ENCODE measurements at places on chromosomes 4 and X.

GRCh38 chr4:165875446-165875845 lies 2.4 kb downstream of the TLL1 start:
- DNase-seq, result no peak

GRCh38 chrX:109785053-109785452 lies 52.0 kb upstream of the ACSL4 start:
- no peak for DNase-seq

DNA sequence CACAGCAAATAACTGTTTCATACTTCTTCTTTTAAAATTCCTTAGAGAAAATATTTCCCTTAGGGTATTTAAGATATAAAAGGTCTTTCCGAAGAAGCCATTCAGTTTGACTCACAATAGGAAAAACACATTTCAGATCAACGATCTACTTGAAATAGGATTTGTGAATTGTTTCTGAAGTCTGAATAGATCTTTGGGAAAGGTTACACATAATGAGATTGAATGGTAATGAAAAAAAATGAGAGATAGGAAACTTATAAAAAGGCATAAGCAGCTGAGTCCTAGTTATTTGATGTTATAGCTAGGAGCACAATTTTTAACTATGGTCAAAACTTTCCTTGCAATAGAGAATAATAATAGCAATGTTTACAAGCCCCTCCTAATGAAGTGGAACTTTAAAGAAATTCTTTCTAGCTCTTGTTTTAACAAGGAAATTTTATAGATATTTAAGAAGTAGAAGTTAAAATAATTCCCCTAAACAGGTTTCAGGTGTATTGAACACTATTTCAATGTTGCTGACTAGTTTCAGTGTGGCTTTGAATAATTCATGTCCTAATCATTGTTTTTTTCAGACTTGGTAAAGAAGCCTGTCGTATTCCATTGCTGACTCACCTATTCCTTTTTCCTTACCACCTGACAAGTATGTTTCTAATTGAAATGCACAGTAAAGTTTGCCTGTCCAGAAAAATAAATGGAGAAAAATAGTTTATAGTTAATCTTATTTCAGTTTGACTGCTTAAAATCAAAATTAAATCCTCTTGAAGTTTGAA lies 89.1 kb downstream of the PCDH18 start:
- no peak for DNase-seq

- DNase-seq, result no peak
Measured at GRCh38 chr4:8050555-8051206, 107.9 kb downstream of the ABLIM2 start.

DNA sequence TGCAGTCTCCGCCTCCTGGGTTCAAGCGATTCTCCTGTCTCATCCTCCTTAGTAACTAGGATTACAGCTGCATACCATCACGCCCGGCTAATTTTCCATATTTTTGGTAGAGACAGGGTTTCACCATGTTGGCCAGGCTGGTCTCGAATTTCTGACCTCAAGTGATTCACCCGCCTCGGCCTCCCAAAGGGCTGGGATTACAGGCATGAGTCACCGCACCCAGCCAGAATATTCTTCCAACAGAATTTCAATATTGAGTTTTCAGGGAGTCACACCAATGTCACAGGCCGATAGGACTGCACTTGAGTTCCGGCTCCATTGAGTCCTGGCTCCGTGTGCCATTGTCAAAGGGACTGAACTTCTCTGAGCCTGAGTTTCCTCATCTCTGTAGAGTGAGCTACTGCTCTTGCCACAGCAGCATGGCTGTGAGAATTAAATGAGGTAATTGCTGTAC lies 82.9 kb downstream of the CLCN4 start:
- no peak for DNase-seq

GRCh38 chrX:6851140-6851539 lies 296.4 kb upstream of the STS start:
- no peak for DNase-seq

DNA sequence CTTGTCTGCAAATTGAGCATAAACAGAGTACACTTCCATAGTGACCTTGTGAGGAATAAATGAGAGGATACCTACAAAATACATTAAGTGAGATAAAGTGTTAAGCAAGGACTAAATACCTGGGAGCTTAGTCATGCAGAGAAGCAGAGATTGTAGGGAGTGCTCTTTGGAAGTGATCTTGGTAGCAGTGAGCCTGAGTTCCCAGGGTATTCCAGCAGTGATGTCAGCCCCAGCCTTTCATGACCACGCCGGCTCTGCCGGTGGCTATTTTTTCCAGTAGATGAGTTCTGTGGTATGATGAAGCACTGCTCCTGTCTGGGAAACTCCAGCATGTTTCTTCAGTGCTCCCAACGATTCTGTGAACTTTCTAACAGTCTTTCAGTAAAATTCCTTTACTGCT lies 391.5 kb upstream of the IGFBP7 start:
- DNase-seq, result no peak

DNA sequence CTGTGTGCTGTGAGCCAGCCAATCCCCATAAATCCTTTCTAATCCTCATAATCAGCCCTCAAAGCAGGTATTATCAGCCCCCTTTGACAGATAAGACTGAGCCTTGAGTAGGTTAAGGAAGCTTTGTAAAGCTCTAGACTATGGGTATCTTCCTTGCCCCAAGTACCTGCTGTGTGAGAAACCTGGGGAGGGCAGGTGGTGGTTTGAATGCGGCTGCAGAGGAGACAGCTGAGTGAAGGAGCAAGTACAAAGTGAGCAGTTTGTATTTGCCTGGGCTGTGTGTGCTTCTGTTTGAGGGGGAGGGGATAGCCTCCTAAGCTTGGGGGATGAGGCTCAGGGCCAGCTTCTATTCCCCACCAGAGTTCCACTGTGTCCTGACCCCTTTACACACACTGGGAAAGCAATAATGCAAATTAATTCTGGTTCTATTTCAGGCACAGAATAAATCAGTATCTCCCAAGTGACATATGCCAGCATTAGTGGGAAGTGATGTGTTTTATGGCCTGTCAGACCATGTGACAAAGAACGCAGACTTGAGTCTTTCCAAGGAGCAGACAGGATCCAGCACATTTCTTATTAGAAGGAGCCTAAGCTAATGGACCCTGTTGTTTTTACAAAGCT lies 63.5 kb downstream of the EVC start:
- no peak for DNase-seq

- no peak for DNase-seq
Measured at GRCh38 chr4:31557437-31557836, 837.3 kb downstream of the PCDH7 start.

GRCh38 chr4:7999279-7999678 lies 59.6 kb upstream of the AFAP1 start:
- no peak for DNase-seq

DNA sequence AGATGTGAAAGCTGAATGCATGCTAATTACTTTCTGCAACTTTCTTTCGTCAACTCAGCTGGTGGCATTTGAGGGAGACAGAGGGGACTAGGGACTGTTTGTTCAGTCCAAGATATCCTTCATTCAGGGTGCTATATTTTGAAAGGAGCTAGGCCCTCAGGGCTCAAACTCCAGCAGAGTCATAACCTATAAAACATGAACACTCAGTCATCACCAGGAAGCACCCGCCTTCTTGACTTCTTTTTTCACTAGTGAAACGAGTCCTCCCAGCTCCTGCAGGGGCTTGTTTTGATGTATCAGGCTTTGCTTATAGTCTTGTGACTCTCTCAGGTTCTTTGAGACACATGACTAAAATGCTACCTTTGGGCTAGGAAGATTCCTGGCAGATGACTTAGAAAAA lies 230.6 kb downstream of the PCDH7 start:
- no peak for DNase-seq

DNA sequence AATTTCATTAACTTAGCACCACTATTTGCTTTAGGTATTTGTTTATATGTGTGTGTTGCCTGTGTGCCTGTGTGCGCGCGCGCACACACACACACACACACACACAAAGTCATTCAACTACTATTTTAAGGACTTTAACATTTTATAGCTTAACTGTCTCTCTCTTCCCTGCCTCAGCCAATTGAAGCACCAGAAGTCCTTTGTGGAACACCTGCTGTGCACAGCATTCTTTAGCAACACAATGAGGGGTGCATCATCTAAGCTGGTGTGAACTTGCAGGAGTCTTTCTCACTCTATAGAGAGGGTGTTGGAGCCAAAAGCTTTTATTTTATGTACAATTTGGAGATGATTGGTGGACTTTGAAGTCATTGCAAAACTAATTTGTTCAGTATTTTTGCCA lies 31.3 kb downstream of the SLIT2 start:
- no peak for DNase-seq

GRCh38 chr4:81675791-81676393 lies 204.2 kb upstream of the RASGEF1B start:
- DNase-seq, result no peak

- DNase-seq, result no peak
Measured at GRCh38 chrX:17453788-17454187, 78.8 kb downstream of the NHS start.

- no peak for DNase-seq
Measured at GRCh38 chr4:184941671-184942418, 76.4 kb upstream of the HELT start.

DNA sequence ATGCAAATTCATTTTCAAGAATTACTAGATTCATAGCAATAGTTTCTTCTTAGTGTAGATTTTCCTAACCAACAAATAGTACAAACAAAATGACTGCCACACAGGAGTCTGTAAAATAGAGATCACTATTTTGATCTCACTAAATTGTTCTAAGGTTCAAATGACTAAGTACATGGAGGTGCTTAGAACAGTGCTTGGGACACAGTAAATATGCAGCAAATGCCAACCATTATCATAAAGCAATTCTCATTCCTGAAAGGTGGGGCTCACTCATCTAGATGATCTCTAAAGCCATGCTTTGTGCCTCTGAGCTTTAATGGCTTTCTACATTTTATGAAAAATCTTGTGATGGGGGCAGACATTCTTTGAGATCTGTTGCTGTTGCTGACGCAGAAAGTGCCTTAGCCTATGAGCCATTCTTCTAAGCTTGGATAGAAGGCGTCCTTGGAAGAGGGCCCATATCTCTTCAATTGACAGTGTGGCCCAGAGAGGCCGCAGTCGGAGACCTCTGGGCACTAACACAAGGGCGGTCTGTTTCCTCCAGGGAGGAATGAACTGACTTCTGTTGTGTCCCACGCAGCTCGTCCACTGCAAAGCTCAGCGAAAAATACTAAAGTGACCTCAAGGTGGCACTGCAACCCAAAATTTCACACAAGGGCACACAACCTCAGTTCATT lies 23.5 kb downstream of the TLR10 start:
- DNase-seq, result peak; percentile 48

DNA sequence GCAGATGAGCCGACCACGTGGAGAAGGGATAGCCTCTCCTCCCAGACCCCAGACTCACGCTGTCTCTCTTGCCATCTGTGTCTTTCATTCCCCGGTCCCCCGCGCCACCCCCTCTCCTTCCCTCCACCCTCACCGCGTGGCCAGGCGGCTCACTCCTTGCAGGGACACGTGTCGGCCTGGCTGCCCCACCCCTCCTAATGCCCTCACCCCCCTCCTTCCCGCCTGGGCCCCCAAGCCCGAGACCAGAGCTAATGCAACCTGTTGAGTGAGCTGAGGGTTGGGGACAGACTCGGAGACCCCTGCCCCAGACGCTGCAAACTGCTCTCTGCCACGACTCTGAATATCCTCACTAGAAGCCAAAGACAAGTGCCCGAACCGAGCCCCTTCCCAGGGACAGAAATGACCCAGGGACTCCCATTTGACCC lies 1.8 kb downstream of the SLC38A5 start:
- DNase-seq, result peak; percentile 65

DNA sequence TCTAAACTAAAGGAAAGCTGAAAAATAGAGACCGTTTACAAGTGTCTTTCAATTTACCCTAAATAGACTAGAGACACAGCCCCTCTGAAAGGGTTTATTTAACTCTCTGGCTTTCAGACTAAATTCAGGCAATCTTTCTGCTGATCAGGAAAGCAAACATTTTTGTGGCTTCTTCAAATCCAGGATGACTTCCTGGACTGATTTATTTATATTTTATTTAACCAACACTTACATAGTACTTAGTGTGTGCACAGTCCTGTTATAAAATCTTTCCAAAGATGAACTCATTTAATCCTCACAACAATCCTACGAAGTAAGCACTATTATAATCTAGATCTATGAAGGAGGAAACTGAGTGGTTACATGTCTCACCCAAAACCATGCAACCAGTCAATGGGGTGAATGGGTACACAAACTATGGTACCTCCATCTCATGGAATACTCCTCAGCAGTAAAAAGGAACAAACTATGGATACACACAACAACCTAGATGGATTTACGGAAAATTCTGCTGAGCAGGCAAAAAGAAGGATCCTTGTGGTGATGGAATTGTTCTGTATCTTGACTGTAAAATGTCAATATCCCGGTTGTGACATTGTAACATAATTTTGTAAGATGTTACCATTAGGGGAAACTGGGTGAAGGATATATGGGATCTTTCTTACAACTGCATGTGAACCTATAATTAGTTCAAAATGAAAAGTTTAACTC lies 64.1 kb upstream of the MAMLD1 start:
- no peak for DNase-seq

DNA sequence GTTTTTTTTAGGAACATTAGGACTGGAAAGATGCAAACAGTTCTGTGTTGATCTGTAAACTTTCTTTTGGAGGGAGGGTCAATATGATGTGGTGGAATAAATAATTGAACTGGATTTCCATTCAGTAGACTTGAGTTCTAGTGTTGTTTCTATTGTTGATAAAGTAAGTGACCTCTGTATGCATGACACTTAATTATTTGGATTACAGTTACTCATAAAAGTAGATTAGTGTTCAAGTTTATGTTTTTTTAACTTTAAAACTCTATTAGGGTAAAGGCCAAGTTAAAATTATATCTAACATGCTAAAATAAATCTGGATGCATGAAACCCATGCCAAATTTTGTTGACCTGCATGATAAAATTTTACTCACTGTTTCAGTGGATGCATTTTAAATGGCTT lies 85.4 kb upstream of the NR3C2 start:
- no peak for DNase-seq

DNA sequence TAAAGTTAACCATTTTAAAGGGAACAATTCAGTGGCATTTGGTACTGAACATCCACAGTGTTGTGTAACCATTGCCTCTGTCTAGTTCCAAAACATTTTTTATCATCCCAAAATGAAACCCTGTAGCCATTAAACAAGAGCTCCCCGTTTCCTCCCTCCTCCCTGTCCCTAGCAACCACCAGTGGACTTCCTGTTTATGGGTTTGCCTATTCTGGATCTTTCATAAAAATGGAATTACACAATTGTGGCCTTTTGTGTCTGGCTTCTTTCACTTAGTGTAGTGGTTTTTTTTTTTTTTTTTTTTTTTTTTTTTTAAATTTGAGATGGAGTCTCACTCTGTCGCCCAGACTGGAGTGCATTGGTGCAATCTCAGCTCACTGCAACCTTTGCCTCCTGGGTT lies 11.6 kb downstream of the RBMX2 start:
- no peak for DNase-seq

- DNase-seq, result no peak
Measured at GRCh38 chr4:63036159-63036866, 1372.9 kb downstream of the TECRL start.

DNA sequence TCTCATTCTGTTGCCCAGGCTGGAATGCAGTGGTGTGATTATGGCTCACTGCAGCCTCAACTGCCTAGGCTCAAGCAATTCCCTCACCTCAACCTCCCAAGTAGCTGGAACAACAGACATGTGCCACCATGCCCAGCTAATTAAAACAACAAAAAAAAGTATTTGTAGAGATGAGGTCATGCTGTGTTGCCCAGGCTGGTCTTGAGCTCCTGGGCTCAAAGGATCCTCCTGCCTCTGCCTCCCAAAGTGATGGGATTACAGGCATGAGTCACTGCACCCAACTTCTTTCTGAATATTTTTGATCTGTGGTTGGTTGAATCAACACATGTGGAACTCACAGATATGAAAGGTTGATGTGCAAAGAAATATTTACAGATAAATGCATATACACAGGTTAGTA lies 18.5 kb upstream of the SEPTIN11 start:
- DNase-seq, result no peak

GRCh38 chrX:151984328-151984727 lies 9.9 kb upstream of the GABRE start:
- no peak for DNase-seq

Measured in GM13976 (cell line).